Brain microvascular endothelial cell (primary cell): ENCODE measurements at places on chromosomes 2 and 18.

- DNase-seq: peak; percentile 4
These were observed 368 bp downstream of the TMEFF2 start for GRCh38 chr2:192194265-192194865.

DNA sequence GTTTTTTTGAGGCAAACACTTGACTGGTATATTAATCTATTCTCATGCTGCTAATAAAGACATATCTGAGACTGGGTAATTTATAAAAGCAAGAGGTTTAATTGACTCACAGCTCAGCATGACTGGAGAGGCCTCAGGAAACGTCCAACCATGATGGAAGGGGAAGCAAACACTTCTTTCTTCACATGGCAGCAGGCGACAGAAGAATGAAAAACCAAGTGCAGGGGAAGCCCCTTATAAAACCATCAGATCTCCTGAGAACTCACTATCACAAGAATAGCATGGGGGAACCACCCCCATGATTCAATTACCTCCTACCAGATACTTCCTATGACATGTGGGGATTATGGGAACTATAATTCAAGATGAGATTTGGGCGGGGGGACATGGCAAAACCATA lies 136.2 kb upstream of the MAPRE2 start:
- DNase-seq: no peak

GRCh38 chr2:85215448-85216401 lies 82.5 kb downstream of the TCF7L1 start:
- peak; percentile 62 for DNase-seq

DNA sequence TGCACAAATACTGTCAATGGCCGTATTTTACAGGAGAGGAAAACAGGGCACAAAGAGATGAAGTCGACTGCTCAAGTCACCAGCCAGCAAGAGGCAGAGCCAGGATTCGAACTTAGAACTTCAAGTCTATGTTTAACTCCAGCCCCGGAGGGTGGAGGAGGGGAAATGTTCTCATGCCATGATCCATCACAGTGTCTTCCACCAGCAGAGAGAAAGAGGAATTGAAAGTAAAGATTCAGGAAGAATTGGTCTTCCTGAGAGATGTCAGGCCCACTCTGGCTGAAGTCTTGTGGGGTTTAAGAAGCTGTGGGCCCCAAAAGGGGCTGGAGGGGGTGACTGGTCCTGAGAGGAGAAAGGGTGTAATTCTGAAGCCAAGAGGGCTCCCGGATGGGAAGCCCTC lies 260.0 kb downstream of the TNS1 start:
- no peak for DNase-seq

GRCh38 chr18:13213036-13213795 lies 5.3 kb upstream of the LDLRAD4 start:
- DNase-seq: no peak
